T-helper 2 cell treated with Interferon-gamma antibody and Interleukin-4, amounts not matched to agents 100 ng/mL and 5 ng/mL, for 36 hours (primary cell): ENCODE measurements at places on chromosomes 5 and 9. TPM values are rescaled to one million over a fixed set of nuclear protein-coding genes. Genes with fewer than 3 reads are reported as not detected.

The ZNF300 gene
- 0.57 and 0.61 TPM in 2 replicates for total RNA-seq

The STK32A gene
- not detected in 2 replicates for total RNA-seq

The CDC20B gene
- 0.14 and 0.32 TPM in 2 replicates for total RNA-seq

The ORM2 gene
- not detected in 2 replicates for total RNA-seq

The MEGF10 gene
- not detected in 2 replicates for total RNA-seq

The FGF18 gene
- 0.20 TPM in 1 of 2 replicates, not detected in the other for total RNA-seq

The SLC36A1 gene
- total RNA-seq, result 6.9 and 8.9 TPM in 2 replicates

The RNF14 gene
- 24.2 and 24.4 TPM in 2 replicates for total RNA-seq

The CCDC180 gene
- 4.0 and 5.9 TPM in 2 replicates for total RNA-seq

The PCDHB11 gene
- total RNA-seq, result not detected in 2 replicates

The C5orf15 gene
- 24.3 and 29.8 TPM in 2 replicates for total RNA-seq

The TAS2R1 gene
- not detected in 2 replicates for total RNA-seq

The TOR1A gene
- total RNA-seq, result 54.6 and 55.1 TPM in 2 replicates

The TIMD4 gene
- 1.1 and 1.6 TPM in 2 replicates for total RNA-seq

The ZDHHC11B gene
- 0.07 and 0.09 TPM in 2 replicates for total RNA-seq

The NUTM2F gene
- total RNA-seq, result not detected in 2 replicates

The NR3C1 gene
- total RNA-seq, result 50.7 and 51.2 TPM in 2 replicates

The CENPK gene
- 87.3 and 90.2 TPM in 2 replicates for total RNA-seq

The ANXA2R gene
- total RNA-seq, result 26.2 and 26.6 TPM in 2 replicates

The STOM gene
- total RNA-seq, result 23.3 and 25.7 TPM in 2 replicates

The HSPA4 gene
- 115 and 117 TPM in 2 replicates for total RNA-seq

The ITK gene
- total RNA-seq, result 184 and 197 TPM in 2 replicates
